H7 (cell line): ENCODE measurements at places on chromosomes 12 and 14.

DNA sequence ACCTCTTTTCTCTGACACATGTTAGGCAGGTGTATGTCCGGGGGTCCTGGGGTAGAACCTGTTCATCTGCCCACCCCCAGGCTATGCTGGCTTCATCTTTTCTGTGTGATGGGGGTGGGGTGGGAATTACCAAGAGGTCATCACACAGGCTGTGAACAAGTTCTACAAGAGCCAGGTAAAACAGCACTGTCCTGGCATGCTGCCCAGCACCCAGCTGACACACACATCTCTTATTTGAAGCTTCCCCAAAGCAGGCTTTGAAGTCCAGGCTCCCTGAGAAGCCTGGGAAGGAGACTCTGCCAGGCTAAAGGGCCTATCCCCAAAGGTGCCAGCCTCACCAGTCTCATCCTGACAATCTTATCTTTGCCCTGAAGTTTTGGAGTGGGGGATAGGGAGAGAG, 141.1 kb downstream of the ALG10 start:
- no peak for DNase-seq

DNA sequence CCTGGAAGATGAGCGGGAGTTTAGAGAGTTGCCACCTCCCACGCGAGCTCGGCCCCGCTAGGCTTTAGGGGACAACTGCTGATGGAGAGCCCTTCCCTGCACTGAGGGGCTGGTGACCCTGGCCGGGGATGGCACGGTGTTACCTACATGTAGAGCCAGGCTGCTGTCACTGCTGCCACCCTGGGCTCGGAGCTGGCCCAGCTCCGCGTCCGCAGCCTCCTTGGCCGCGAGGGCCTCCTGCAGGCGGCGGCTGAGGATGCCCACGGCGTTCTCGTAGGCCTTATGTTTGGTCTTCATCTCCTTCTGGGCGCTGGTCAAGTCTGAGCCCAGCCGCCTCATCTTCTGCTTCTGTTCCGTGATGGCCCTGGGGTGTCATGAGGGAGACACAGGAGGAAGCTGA, 24.6 kb upstream of the ANKLE2 start:
- no peak for DNase-seq

DNA sequence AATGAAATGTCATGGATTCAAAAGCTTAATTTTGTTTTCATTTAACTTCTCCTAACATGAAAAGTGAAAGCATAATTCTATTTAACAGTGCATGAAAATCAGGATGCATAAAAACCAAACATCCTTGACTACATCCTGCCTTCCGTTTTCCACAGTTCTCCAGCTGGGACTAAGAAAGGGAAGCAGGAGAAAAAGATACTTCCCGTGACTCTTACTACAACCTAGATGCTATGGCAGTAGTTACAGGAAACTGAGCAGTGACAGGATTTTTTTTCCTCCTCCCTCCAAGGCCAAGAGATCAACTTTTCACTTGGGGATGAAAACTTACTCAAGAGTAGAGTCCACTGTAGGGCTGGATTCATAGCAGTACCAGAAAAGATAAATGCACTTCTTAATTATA, 2.6 kb downstream of the EXOC5 start:
- DNase-seq = no peak

- DNase-seq = no peak
These were observed 8.5 kb upstream of the SYNJ2BP start for GRCh38 chr14:70425354-70425753.

DNA sequence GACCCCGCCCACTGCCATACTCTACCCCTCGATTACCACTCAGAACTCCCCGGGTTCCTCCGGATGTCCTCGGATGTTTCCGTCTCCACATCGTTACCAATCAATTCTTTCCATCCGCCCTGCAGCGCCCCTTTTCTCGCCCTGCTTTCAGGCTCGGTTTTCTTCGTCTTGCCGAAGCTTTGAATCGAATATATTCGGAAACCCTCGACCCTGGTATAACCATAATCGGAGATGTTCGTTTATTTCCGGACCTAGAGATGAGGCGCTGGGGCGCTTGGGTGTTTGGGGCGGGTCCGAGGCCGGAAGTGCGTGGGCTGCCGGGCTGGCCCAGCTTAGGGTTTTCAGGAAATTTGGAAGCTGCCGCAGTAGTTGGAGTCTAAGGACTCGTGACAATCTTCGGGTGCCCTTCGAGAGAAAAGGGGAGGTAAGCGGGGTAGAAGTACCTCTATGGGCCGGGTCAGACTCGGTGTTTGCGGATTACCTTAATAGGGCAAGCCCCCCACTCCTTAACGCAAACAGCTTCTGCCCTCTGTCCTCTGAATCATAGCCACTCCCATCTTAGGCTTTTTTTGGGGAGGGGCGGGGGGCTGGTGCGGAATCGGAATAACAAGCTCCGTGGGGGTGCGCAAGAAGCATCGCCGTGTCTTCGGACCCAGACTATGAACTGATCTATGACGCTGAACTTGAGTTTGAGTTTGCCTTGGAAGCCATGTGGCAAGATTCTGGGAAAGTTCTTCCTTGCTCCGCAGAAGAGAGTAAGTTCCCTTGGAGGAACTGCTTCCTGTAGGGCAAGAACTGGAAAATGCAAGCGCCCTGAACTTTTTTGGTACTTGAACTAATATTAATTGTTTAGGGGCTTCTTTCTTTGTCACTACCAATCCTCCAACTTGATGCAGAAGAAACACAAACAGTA, at the start of gene C14orf119:
Gene C14orf119, plus strand, starts transcription at position 310 of the 913 bp plus-strand sequence. CDS start 2,154 bp downstream, outside the sequence.
- DNase-seq = peak; percentile 97
